ENCODE measurements at places on chromosomes 2 and 18.

GRCh38 chr18:22564036-22564435 is 146.3 kb upstream of the CTAGE1 start:
- DNase-seq: no peak

DNA sequence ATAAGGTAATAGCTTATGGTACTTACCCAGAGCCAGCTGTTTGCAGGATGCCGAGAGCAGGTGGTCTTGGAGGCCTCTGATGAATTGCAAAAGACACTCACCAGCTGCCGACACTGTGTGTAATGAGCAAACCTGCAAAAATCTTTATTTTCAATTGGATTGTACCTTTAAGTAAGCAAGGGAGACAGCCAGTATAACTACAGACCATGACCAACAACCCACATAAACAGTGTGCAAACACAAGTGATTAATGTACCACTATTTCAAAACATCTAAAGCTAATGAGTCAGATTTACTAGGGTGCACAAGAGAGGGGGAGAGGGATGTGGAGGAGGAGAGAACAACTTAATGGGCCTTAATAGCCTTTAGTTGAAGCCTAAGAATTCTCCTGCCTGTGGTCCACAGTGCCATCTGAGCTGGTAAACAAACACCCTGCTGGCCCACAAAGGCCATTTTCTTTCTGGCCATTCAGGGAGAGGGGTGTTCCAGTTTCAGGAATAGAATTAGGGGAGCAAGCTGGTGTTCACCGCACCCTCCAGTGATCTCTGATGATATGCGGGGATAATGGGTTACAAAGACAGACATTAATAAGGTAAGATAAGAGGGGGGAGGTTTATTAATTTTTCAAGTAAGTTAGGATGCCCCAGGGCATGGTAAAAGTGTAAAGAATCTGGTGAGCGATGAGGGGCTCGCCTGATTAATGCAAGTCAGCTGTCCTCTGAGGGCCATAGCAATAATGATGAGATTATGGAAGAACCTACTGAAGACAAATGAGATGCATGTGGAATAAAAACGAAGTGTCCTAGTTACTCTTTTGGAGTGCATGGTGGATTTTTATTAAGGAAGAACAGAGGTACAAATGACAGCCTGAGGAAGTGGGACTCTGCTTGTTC is 196.4 kb downstream of the HRH4 start:
- no peak for DNase-seq

- DNase-seq: no peak
Observed at GRCh38 chr2:211449819-211450218, 893.4 kb downstream of the CPS1 start.

- DNase-seq: no peak
Observed at GRCh38 chr18:61274416-61274960, 58.7 kb upstream of the CDH20 start.

DNA sequence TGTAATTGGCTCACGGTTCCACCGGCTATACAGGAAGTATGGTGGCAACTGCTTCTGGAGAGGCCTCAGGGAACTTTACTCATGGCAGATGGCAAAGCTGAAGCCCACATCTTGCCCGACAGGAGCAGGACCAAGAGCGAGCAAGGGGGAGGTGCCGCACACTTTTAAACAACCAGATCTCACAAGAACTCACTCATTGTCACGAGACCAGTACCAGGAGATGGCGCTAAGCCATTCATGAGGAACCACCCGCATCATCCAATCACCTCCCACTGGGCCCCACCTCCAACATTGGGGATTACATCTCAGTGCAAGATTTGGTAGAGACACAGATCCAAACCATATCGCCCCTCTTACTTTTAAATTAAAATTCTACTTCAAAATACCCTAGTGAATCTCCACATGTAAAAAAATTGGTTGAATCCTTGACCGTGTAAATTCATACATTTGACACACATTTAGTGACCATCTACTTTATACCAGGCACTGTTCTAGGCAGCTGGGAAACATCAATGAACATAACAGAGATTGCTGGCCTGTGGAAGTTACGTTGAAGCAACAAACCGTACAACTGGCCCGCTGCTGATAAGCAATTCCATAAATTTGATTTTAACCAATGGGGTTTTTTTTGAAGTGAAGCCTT is 87.6 kb downstream of the ALPK2 start:
- DNase-seq: peak; percentile 43

DNA sequence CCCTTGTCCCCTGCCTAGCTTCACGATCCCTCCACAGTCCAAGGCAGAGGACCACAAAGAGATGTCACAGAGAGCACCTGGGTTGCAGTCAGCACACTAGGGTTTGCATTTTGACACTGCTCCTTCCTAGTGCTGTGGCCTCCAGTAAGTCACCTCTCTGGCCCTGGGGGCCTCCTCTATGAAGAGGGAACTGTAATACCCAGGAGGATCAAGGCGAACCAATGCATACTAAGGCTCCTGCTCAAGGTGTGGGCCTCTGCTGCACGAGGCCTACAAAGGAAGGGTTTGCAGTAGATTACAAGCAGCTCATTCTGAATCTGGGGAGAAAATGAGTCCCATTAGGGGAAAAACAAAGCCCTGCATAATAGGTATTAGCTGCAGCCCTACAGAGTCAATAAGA is 72.3 kb upstream of the FZD7 start:
- no peak for DNase-seq

DNA sequence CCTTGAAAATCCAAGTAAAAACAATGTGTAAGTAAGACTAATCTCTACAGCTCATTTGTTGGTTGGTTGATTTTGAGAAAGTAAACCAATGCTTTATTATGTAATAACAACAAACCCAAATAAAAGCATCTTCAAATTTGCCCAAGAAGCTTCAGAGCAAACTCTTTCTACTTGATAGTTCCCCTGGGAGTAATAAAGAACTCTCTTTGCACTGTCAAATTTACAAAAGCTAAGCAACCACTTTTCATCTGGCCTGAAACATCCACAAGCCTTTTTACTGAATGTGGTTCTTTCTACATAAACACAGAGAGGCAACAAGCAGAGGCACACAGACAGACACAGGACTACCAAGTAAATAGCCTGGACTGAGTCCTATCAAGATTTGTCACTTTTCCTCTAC is 28.8 kb upstream of the CACNB4 start:
- DNase-seq: no peak

Data from stimulated activated CD4-positive, alpha-beta T cell treated with anti-CD3 and anti-CD28 coated beads, Interleukin-4, amount 100 ng/mL, for 1 hour (primary cell).